ENCODE measurements at places on chromosomes 3 and 15.

GRCh38 chr3:187066228-187066995 is 72.9 kb downstream of the RPL39L start:
- peak; percentile 58 for DNase-seq

DNA sequence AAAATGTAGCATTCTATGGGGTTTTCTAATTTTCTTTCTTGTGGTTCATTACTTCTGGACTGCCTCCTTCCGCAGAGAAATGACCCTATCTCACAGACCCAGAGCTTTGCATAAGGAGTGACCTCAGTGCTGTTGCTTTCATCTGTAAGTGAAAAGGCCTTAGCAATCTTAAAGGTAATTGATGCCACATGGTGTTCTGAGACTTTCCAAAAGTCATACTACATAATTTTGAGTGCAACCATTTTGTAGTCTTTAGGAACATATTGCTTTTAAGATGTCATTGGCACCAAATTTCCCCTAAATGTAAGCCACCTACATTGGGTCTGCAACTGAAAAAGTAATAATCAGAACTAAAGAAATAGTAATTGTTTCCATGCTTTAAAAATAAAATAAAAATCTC is 9.2 kb upstream of the HHLA2 start:
- DNase-seq: no peak

- DNase-seq: no peak
Observed at GRCh38 chr3:167691366-167691765, 37.6 kb upstream of the WDR49 start.

GRCh38 chr3:194140520-194141414 is 4.8 kb downstream of the HES1 start:
- peak; percentile 14 for DNase-seq

GRCh38 chr3:133426721-133427120 is 26.9 kb downstream of the BFSP2 start:
- no peak for DNase-seq

GRCh38 chr3:13140596-13140995 is 67.4 kb upstream of the IQSEC1 start:
- no peak for DNase-seq

DNA sequence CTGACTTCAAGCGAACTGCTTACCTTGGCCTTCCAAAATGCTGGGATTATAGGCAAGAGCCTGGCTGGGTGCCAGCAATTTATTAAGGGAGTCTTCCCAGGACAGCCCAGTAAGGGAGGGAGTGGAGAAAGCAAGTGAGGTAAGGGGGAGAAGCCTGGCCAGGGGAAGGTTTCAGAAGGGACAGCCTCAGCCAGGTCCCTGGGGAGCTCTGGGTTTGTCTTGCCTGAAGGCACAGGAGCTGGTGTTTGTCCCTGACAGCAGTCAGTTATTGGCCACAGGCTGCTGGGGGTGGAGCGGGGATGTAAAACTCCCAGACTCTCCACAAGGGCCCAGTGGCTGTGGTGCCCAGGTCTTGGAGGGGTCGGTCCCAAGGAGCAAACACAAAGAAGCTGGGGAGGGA is 33.0 kb upstream of the CDCP1 start:
- DNase-seq: no peak

DNA sequence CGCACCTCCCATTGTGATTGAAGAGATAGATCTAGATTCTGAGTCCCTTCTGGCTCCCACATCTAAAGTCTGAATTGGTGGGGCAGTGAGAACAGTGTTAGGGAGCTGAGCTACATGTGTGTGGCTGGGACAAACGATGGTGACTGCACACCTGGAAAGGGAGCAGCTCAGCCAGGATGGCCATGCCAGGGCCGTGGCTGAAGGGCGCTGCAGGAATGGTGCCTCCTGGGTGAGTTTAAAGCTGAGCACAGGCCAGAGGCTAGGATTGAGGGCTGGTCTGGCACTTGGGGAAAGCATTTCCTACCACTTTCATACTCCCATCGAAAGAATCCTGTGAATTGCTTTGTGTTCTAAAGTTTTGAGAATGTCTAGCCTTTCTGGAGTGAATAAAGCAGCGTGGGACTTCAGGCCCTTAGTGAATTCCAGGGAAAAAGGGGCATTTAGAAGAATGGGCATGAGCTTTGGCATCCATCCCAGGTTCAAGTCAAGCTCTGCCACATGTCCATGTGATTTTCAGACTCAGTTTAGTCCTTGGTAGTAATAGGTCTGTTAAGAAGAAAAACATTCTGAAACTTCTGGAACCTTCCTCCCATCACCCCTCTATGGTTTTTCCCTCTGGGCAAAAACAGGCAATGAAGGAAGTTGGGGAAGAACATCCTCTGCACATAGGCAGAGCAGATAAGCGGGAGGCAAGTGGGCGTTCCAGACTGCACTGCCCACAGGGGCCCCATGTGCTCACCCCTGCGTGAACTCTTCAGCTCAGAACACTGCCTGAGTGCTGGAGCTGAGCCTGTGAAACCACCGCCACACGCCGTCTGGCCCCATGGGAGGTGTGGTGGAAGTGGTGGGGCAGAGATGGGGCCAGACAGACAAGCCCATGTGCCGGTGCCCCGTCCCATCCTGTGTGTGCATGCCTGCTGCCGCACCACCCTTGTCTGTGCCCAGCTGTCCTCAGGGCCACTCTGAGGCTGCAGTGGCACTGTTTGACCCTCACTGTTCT is 12.9 kb upstream of the CPNE9 start:
- no peak for DNase-seq

DNA sequence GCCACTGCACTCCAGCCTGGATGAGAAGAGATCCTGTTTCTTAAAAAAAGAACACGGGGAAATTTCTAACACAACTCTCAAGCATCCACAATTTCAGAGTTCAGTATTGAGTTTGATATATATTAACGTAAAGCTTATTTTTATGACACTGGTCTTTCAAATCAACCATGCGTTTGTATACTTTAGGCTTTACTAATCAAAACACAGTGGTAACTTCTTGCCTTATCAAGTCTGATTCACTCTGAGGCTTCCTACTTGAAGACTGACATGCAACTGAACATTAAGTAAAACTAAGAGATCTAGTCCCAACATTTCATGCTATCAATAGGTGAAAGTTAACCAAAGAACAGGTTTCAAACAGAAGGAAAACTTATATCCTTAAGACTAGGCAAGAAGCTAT is 46.7 kb downstream of the PRTG start:
- no peak for DNase-seq

- no peak for DNase-seq
Observed at GRCh38 chr15:31125061-31125460, 23.5 kb upstream of the TRPM1 start.

DNA sequence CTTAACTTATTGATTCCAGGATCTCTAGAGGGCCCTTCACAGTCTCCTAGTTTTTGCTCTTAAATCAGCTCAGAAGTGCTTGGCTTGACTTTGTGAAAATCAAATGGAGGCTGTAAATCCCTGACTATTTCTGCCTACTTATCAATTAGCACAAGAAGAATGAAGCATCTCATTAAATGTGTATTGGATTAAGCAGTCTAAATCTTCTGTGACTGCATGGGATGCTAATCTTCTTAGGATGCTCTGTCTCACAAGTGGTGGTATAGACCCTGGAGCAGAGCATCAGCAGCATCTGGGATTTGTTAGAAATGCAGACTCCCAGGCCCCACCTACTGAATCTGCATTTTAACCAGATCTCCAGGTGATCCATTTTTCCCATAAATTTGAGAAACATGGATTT is 488.7 kb downstream of the AGBL1 start:
- no peak for DNase-seq

GRCh38 chr3:16978234-16978920 is 93.6 kb downstream of the PLCL2 start:
- no peak for DNase-seq

- peak; percentile 66 for DNase-seq
Observed at GRCh38 chr3:134294302-134295280, 43.9 kb upstream of the RYK start.

DNA sequence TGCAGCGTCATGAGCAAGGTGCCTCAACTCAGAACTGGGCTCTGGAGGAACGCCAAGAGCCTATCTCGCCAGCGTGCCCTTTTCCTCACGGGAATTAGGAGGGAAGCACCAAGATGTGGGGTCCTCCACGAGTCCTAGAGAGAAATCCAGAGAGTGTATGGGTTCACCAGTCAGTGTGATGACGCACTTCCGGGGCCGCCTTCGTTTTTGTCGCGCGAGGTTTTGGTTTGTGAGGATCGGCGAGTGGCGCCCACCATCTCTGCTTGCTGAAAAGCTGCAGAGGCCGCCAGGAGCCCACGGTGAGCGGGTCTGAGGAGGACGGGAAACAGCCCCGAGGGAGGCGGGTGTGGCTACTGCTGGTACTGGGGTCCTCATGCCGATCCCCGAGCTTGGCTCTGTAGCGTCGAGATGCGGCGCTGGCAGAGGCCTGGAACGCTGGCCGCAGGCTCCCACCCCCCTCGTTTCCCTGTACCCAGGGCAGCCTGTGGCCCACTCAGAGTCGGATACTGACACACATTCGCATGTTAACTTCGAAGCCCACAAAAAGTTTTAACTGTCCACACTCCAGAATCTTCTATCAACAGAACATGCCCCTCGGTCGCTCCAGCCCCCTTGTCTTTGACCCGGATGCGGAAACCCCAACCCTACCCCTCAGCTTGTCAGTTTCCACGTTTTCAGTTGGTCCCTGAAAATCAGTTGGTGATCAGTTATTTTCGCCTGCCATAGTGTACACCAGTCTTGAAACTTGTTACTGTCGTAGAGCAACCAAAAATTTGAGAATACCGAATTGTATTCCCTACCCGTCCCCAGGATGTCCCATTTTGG is 30.4 kb downstream of the ZNF662 start:
- DNase-seq: no peak

- no peak for DNase-seq
Observed at GRCh38 chr3:36557021-36557707, 176.9 kb downstream of the STAC start.

- DNase-seq: no peak
Observed at GRCh38 chr15:65982627-65983322, 113.5 kb downstream of the RAB11A start.

DNA sequence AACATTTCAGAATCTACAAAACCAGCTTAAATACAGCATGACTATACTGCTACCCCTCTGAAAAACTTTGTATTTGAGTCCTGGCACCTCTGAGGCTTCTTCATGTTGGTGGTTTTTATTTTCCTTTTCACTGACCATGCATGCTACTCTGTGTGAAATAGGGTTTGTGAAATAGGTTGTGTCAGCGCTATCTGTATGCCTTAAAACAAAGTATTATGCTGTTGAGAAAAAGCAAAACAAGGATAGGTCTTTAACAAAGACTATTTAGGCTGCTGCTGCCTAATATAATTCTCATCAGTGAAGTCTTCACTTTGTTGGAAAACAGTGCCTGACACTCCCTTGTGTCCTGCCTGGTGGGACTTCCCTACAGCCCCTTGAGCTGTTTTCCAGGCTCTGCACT is 28.7 kb upstream of the TRAK1 start:
- DNase-seq: no peak

- DNase-seq: no peak
Observed at GRCh38 chr3:195410546-195410945, 32.3 kb downstream of the ACAP2 start.

Data from stimulated activated CD4-positive, alpha-beta T cell treated with anti-CD3 and anti-CD28 coated beads, Interleukin-4, amount 100 ng/mL, for 4 hours (primary cell).